T follicular helper cell (primary cell): ENCODE measurements at places on chromosomes 3 and 15.

- DNase-seq, result no peak
Observed at GRCh38 chr3:124248471-124249028, 256.6 kb upstream of the ROPN1 start.

- no peak for DNase-seq
Observed at GRCh38 chr3:58383904-58384303, 49.7 kb downstream of the PDHB start.

GRCh38 chr3:33525232-33525631, 85.0 kb upstream of the UBP1 start:
- no peak for DNase-seq

GRCh38 chr3:112976001-112976400, 1.1 kb upstream of the CD200R1 start:
- no peak for DNase-seq

GRCh38 chr3:62277450-62277849, 95.9 kb downstream of the FEZF2 start:
- DNase-seq, result no peak

DNA sequence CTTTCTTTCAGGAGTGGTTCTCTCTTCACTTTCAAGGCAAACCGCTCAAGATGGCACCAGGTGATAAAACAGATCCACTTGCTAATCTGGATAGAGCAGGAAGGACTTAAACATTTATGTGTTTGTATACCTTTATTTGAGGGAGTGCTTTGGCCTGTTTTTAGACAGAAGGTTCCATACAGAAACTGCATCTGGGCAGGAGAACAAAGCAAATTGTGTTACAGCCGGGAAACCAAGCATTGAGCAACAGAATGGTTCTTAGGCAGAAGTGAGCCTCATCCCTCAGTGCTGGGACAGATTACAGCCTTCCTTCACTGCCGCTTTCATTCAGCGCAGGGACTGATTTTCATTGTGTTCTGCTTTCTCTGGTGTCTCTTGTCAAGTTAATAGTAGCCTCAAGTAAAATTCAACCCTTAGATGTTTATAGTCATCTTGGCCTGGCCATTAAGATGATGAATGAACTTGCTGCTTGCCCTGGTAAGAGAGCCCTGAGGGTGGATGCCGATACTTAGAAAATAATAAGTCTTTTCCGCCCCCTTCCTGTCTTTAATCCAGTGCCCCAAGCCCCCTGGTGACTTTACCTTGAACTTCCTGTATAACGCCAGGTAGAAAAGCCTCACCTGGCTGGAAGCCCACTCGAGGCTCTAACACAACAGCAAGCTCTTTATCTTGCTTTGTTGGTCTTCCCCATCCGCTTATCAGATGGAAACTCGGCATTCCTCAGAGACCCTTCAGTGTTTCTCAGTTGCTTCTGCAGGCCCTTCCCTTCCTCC, 168.0 kb upstream of the CTDSPL start:
- no peak for DNase-seq

DNA sequence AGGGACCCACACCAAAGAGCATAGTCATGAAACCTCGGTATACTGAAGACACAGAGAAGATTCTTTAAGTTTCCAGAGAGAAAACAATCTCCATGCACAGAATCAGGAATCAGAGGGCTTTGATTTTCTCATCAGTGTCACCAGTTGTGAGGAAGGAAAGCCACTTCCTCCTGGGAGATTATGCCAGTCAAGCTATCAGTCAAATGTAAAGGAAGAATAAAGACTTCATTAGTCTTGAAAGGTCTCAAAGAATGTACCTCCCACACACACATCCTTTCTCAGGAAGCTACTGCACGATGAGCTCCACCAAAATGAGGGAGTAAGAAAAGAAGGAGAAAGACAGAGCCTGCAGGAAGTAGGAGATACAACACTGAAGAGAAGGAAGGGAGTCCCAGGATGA, 486.3 kb downstream of the SHQ1 start:
- DNase-seq, result no peak
